ENCODE measurements at places on chromosomes 7 and 10.

DNA sequence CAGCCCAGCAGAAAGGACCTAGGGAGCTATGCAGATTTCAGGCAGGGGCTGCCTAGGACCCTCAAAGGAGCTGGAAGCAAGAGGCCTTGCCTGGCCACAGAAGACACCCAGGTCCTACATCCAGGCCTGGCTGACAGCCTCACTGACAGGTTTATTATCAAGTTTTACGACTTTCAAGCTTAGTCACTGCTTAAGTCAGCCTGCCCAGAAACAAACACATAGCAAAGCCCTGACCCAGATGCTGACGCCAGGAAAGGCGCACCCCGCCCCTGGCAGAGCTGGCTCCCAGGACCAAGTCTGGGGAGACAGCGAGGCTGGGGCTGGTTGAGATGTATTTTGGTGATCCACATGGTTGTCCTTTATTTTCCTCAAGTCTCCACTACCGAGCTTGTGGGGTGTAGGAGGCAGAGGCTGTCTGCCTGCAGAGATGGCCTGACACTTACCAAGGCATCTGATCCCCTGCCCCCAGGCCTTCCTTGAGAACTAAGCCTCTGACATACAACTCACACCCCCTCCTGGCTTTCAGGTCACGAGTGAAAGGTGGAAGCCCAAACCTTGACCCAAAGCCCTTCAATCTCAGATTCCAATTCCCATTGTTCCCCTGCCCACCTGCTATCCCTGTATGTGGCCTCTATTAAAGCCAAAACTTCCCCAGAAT, 80.7 kb upstream of the EMX2 start:
- DNase-seq: no peak

DNA sequence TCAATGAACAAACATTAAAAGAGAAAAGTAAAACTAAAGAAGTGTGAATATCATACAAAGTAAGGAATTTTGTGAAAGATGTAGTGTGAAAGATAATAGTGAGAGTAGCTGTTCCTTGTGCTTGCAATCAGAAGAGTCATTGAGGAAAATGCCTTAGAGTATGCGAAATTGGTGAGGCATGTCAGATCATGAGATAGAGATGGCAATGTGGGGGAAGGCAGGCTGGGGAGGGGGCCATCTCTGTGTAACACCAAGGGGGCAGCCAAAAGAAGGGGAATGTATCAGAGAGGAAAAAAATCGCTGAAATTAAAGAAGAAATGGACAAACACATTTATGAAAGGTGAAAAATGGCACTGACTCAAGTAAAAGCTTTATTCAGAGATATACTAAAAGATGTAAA, 19.6 kb upstream of the PRKAR2B start:
- DNase-seq: no peak

DNA sequence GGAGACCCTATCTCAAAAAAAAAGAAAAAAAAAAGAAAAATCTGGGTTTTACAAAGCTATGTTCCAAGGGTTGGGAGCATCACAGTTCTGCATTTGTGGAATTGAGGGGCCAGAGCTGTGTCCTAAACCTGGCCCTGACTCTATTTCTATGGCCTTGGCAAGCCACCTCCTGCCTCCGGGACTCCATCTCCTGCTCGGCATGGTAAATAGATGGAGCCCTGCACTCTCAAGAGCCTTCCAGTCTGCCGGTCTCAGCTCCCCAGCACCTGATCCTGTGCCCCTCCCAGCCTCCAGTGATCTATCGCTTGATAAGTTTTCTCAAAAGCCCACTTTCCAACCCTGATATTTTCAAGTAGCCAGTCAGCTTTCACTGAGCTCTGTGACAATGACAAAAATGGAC, 43.0 kb downstream of the KCNH2 start:
- no peak for DNase-seq

GRCh38 chr10:56586461-56586891, 225.4 kb upstream of the ZWINT start:
- DNase-seq: no peak

DNA sequence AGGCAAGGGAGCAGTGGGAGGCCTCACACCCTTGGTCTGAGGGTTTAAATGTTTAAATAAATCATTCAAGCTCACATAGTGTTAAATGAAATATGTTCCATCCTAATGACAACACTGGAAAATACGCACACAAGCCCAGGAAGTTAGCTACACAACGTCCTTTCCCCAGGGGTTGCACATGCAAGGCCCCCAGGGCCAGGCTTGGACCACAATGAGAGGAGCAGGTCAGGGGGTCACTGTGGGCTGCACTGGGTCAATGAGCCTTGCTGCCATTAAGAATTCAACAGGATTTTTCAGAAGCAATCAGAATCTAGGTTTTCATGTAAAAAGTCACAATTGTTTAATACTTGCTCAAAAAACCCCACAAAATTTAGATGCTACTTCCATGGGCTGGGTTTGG, 64.9 kb upstream of the ADCY1 start:
- no peak for DNase-seq

DNA sequence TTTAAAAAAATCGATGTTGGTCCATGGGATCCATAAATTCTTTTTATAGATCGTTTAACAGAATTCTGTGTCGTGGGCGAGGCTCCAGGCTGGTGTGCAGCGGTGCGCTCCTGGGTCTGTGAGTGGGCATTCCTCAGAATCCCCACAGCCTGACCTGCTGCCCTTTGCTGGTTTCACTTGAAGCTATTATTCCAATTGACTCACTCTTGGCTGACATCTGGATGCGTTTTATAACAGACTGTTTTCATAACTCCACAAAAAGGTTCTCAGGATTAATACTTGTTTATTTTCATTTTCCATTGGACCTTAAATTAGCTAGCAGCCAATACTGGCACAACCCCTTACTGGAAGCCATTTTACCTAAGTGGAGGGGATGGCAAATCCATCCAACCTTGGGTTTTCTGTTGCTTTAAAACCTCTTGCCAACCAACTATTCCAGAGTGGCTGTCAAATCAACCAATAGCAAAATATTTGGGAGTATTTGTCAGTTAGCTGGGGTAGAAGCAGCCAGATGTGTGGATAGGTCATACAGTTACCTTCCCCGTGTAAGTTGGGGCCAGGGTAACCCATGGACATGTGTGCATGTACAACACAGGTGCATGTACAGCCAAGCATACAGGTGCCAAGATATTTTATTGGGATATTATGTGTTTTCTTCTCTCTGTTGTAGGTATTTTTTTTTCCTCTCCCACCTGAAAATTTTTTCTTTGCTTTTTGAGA, 160.7 kb upstream of the ZNF32 start:
- DNase-seq: no peak

- DNase-seq: no peak
Observed at GRCh38 chr7:28623863-28624262, 211.5 kb downstream of the CREB5 start.

DNA sequence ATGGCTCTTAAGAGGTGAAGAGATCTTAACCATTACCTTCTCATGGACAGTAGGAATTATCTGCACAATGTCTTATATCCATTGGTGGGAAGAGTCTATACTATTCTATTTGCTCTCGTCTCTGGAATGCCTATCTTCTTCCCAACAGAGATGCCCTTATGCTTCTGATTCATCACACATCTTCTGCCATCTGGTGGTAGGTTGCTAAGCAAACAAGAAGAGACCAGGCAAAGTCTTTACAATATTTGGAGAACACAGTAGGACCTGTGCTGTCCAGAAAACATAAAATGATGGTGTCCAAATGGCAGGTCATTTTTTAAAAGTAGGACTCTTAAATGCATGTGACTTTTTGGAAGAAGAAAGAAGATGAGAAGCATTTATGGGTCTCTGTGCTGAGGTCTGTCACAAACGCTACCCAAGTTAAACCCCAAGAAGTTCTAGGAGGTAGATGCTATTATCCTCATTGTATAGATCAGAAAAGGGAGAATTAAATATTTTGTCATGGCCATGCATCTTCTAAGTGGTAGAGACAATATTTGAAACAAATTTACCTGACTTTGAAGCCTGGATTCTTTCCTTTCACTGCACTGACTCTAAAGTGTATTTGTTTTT, 67.8 kb upstream of the NXPH1 start:
- no peak for DNase-seq

DNA sequence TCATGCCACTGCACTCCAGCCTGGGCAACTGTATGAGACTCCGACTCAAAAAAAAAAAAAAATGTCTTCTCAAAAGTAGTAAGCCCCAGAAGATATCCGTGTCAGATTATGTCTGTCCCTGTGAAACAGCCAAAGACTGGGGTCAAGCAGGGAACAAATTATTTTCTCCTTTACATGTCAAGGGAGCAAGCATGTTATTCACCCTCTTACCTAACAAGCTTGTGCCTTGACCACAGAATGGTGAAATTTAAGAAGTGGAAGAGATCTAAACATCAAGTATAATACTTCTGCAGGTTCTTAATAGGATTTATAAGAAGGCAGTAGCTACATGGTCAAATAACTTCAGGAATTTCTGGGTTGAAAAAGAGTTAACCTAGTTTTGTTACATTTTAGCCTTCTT, 187.9 kb downstream of the ZNF365 start:
- no peak for DNase-seq

DNA sequence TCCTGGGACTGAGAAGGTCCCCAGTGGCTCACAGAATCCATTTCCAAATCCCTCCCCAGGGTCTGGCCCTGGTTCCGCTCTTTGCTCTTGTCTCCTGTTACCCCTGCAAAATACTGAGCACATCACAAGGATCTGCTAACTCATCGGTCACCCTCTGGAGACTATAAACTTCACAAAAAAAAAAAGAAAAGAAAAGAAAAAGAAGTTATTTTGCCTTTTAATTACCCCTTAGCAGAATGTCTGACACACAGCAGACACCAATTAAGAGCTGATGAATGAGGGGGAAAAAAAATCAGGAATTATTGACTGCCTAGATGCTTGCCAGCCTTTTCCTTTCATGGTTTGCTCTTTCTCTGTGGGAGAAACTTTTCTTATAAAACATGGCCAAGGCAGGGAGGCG, 578.7 kb downstream of the GRID1 start:
- no peak for DNase-seq

DNA sequence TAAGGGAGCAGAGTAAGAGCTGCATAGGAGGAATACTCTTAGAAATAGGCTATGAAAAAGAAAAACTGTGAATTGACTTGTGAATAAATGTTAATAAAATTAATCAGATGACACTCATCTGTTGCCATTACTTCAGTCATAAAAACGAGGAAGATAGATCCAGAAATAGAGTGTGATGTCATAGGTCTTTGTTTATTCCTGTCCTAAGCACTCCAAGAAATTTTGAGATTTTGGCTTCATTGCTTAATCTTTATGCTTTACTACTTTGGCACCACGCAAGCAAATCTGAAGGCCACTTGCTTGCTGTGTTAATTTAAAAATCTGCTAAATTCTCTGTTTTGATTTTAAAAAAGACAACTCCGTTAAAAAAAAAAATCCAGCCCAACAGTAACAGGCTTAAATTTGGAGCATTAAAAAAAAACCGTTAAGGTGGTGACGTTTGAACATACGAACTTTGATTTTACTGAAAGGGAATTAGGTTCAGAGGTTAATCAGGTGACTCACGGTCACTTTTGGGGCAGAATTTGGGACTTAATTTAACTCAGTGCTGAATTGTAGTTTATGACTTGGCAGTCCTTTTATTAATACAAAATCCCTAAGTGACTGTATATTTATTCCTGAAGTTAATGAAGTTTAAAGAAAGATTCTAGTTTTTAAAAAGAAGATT, 3.4 kb downstream of the IFRD1 start:
- DNase-seq: no peak

DNA sequence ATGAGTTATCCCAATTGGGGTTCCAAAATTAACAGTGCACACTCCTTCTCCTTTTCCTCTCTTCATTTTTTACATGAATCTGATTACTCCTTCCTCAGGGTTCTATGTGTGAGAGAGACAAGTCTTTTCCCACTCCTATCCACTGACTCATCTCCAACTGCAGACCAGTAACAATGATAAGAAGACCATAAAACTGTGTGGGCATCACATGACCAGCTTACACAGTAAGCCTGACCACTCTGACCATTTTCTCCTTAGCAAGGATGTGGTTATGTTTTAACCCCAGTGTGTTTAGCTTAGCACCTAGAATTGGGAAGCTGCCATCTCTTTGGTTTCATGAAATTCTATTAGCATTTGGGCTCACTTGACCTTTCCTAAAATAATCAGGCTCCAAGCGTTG, 145.0 kb upstream of the CALCR start:
- no peak for DNase-seq

DNA sequence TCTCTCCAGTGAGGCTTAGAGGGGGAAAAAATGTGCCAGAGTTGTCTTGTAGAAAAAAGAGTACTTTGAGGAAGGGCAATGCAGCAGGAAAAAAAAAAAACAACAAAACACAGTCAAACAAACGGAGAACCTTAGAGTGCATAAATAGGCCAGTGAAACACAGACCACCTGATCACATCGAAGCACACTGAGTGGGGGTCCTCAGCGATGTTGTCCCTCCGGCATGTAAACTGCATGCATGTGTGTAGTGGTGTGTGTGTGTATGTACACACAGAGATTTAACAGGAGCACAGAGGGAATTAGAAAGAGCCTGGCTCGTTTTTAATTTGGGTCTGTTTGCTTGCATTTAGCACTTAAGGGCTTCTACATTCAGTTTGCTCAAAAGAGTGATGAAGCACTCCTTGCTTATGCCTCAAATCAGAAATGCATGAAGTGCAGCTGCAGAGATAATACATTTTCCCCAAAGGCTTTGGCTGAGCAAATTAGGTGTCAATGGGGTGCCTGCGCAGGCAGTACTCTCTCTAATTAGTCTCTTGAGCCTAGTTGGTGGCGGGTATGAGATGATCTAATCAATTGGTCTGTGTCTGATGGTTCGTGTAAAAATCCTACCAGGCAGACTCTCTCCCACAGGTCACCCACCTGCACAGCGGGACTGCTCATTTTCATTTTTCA, 62.7 kb upstream of the FZD1 start:
- no peak for DNase-seq

- DNase-seq: no peak
Observed at GRCh38 chr10:29613791-29614190, 21.0 kb downstream of the SVIL start.

Data from activated T-cell treated with anti-CD3 and anti-CD28 coated beads for 48 hours (primary cell).